ENCODE measurements at places on chromosomes 5 and 9.

GRCh38 chr5:139757727-139758509, 37.7 kb upstream of the PSD2 start:
- no peak for DNase-seq

GRCh38 chr5:143229896-143230675, 173.4 kb downstream of the NR3C1 start:
- DNase-seq = peak; percentile 29

DNA sequence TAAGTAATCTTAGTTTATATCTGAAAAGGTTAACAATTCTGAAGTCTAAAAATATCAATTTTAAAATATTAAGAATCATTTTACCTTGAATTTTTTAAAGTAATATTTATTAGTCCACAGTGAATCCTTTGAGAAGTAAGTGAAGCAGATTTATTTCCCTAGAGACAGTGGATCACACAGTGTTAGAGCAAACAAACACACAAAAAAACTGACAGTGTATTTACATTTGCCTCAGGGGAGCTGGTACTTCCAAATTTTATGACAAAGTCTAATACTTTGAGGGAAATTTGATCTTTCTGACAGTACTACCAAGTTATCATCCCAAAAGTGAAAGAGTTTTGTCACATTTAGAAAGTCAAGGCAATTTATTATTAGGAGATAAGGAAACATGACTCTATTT, 1750.6 kb upstream of the CDH9 start:
- DNase-seq = no peak

DNA sequence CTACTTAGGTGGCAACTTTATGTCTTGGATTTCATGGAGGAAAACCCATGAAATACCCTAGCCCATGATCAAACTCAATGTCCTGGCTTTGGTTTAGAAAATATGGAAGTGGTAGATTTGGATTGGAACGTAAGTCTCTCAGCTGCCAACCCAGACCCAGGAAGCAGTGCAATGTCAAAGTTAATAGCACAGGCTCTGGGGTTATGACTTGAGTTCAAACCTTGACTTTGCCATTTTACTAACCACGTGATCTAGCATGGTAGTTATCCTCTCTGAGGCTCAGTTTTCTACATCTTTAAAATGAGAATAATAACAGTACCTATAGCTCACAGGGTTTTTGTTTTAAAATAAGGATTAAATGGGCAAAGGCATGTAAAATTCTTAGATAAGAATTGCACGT, 13.8 kb downstream of the FYB1 start:
- no peak for DNase-seq

DNA sequence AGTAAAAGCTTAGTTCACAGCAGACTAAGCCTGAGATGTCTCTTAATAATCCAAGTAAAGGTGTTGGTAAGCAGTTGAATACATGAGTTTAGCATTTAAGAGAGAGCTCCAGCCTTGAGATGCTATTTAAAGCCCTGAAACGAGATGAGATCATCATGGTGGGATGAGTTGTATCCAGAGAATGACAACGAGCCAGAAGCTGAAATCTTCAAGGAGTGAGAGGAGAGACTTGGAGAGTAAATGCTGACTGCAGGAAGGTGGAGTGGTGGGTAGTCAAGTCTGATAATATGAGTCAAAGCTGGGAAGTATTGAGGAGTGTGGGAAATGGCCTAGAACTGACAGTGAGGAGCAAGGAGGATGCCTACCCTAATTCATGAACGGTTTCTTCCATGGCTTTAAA, 53.7 kb downstream of the PLAC8L1 start:
- no peak for DNase-seq

DNA sequence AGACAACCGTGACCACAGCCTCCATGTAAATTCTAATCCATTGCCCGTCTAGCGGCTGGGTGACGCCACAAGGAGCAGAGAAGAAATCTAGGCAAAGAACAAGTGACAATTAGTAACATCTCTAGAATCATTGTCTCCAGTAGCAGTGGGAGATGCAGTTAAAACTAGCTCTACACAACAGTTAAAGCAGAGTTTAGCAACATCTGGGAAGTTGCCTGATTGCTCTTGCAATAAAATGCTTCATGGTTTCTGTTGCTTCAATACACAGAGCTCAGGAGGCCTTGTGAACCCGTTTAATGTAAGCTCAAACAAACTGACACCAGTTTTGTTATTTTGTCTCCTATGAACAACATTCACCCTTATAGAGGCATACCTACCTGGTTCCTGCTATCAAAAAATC, 369.8 kb upstream of the PDE4D start:
- DNase-seq = no peak

DNA sequence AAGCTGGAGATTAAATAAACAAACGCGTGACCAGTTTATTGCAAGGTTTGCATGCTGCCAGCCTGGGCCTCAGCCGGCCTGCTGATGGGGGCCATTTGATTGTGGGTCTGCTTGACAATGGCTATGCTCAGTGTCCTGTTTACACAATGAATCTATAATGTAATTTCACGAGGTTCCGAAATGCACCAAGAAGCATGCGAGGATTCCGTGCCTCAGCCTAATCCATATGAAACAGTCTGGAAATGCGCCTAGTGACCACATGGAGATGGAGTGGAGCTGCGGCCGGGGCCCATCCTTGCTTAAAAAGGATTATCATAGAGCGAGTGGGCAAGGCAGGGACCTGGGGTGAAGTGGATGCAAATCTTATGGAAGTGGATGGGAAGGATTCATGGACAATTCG, 382.4 kb downstream of the CDK5RAP2 start:
- no peak for DNase-seq

DNA sequence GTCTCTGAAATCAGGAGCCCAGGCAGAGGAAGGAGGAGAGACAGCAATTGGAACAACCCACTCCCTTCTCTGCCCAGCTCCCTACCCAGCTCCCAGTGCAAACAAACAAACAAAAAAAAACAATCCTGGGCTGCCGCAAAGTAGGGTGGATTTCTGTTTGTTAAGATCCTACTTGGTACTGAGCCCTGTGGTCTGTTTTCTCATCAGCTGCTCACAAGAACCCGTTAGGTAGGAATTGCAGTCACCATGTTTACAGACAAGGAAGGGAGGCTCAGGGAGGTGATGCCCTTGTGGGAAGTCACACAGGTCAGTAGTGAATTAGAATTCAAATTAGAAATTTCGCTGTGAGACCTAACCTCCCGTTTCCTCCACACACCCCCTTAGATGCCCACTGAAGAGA, 128.8 kb upstream of the RAD23B start:
- DNase-seq = no peak

DNA sequence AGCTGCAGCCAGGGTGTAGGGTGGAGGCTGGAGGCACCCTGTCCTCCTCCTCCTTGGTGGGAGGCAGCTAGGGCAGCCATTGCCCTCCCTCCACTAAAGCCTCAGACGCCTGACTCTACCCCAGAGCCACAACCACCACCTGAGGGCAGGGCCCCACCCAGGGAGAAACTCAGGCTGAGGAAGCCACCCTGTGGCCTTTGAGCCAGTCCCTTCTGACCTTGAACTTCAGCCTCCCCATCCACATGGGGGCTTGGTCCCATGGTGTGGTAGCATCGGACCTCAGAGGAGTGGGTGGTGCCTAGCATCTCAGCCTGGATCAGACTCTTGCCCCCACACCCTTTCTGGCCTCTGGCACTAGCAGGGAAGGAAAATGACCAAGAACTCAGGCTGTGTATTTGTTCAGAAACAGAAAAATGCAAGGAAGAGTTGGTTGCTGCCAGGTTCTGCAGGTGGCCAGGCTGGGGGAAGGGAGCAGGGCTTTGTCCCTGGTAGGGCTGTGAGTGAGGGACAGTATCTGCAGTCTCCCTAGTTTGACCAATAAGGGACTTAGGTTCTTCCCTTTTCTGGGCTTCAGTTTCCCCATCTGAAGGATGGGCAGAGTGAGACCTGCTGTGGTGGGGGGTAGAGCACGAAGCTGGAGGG, 3.2 kb downstream of the DAB2IP start:
- no peak for DNase-seq

GRCh38 chr5:81517462-81517861, 123.5 kb upstream of the ACOT12 start:
- DNase-seq = no peak

- no peak for DNase-seq
These were observed 43.2 kb upstream of the BRINP1 start for GRCh38 chr9:119412399-119412798.

DNA sequence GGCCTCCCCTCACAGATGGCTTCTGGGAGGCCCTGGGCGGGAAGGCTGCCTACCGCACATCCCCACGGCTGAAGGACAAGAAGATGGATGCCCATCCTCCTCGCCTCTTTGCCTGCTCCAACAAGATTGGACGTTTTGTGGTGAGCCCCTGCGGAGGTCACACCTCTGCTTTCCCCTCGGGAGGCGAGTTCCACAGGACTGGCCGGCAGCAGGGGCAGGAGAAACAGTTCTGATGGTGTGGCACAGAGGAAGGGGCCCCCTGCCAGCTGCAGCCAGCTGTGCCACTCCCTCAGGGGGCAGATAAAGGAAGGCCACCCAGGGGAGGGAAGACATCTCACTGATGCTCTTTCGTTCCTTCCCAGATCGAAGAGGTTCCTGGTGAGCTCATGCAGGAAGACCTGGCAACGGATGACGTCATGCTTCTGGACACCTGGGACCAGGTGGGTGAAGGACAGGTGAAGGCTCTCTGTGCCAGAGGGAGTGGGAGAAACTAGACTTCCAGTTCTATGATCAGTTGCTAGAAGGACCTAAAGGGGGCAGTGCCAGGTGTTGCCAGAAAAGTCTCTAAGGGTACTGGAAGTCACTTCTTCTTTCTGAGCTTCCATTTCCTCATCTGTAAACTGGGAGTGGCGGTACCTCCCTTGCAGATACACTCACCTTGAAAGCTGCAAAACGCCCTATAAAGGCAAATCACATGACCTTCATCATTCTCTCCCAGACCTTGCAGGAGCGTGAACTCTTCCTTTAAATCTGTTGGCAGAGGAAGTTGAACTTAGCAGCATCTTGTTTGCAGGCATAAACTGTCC, 41.0 kb downstream of the STOM start:
- DNase-seq = no peak

GRCh38 chr9:128321879-128322403, 306 bp downstream of the TRUB2 start:
- DNase-seq = no peak

- no peak for DNase-seq
These were observed 476.1 kb upstream of the ACO1 start for GRCh38 chr9:31908158-31908890.

- no peak for DNase-seq
These were observed 11.2 kb upstream of the PAM start for GRCh38 chr5:102743900-102744299.

DNA sequence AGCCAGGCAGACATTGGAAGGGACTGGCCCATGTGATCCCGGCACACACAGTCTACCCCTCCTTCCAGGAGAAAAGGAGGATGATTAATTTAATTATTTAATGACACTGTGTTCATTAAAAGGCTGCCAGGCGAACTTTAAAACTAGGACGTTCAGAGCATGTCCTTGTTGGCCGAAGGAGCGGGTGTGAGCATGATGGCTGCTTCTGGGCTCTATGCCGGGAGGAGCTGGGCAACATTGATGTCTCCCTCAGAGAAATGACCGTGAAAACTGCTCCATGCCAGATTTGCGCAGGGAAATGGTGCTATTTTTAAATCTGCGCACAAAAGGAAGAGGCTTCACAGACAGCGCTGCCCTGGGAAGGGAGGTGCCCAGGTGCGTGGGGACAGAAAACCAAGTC, 284.9 kb upstream of the IRX4 start:
- no peak for DNase-seq

- DNase-seq = no peak
These were observed 17.8 kb upstream of the SLCO4C1 start for GRCh38 chr5:102313912-102314311.

- no peak for DNase-seq
These were observed 26.0 kb downstream of the ARRDC3 start for GRCh38 chr5:91357012-91357634.

DNA sequence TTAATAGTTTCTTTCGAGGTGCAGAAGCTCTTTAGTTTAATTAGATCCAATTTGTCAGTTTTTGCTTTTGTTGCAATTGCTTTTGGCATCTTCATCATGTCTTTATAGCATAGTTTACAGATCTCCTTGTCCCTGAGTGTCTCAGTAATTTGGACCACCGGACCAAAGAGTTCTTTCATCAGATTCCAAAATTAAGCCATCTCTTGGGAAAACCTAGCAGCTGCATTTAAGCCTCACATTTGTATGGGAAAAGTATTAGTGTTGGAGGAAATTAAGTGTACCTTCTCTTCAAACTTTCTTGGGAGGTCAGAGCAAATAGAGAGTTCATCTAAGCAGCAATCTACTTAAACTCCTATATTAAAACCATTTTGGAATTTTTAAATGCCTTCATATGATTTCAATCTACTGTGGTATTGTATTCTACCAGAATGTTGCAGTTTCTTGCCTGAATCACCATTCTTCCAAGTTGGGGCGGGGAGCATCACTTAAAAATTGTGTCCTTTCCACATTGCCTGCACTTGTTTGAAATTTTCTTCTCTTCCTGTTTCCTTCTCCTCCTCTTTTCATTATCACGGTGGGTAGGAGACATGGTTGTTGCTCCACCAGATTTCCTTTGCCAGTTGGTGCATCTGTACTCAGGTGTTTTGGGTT, 97.3 kb upstream of the DAB2 start:
- DNase-seq = no peak

- DNase-seq = no peak
These were observed 35.6 kb downstream of the TRIO start for GRCh38 chr5:14178671-14179211.

DNA sequence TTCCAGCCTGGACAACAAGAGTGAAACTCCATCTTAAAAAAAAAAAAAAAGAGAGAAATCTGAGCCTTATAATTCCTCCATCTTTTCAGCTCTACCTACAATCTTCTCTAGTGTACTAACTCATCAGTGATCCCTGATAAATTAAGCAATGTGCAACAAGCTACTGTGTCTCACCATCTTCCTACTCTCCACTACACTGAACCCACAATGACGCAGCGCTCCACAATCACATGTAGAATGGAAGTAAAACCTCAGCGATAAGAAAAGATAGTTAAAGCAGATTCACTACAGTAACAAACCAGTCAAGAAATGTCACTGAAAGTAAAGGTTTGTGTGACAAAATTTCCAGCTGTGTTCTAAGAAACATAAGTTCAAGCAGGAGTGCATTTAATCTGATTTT, 13.5 kb downstream of the ABCA1 start:
- DNase-seq = no peak

Measured in stimulated activated CD4-positive, alpha-beta T cell treated with anti-CD3 and anti-CD28 coated beads, Interleukin-2, amount 100 ng/mL, for 24 hours (primary cell).